Activated T-cell treated with anti-CD3 and anti-CD28 coated beads, Interleukin-2, amount 50 U/mL, for 72 hours (primary cell): ENCODE measurements at places on chromosomes 3 and 15. TPM values are rescaled to one million over a fixed set of nuclear protein-coding genes. Genes with fewer than 3 reads are reported as not detected.

PTPN23 gene
- 24.1 TPM for total RNA-seq

GRCh38 chr3:53994986-53995603, 103.4 kb upstream of the SELENOK start:
- no peak for DNase-seq
- H3K27ac ChIP-seq: no peak overlapping the region
- H3K27me3 ChIP-seq: peaks cover 9% of the 10 kb centered on the region
- no peaks in the 10 kb centered on the region for H3K36me3 ChIP-seq

- no peak overlapping the region for H3K4me3 ChIP-seq
- no peak for DNase-seq
- H3K4me1 ChIP-seq: peaks cover 13% of the 10 kb centered on the region
These were observed 47.0 kb upstream of the GK5 start for GRCh38 chr3:142272200-142272891.

ARNT2 gene
- total RNA-seq: 0.07 TPM

DNA sequence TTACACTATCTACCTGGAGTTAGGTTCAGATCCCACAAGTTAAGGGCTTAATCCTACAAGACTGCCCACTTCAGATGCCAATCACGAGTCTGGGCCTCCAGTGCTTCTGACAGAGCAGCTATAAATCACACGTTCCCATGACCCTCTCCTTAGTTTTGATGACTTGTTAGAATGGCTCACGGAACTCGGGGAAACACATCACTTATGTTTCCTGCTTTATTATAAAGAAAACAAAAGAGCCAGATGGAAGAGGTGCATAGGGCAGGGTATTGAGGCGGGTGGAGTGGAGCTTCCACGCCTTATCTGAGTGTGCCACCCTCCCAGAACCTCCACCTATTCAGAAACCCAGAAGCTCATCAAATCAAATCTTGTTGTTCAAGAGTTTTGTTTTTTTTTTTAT, 170.8 kb downstream of the MOBP start:
- no peak for DNase-seq
- no peaks in the 10 kb centered on the region for H3K36me3 ChIP-seq
- H3K4me3 ChIP-seq: no peak overlapping the region
- peaks cover 17% of the 10 kb centered on the region for H3K27me3 ChIP-seq

IL17RE gene
- 5.5 TPM for total RNA-seq

DNA sequence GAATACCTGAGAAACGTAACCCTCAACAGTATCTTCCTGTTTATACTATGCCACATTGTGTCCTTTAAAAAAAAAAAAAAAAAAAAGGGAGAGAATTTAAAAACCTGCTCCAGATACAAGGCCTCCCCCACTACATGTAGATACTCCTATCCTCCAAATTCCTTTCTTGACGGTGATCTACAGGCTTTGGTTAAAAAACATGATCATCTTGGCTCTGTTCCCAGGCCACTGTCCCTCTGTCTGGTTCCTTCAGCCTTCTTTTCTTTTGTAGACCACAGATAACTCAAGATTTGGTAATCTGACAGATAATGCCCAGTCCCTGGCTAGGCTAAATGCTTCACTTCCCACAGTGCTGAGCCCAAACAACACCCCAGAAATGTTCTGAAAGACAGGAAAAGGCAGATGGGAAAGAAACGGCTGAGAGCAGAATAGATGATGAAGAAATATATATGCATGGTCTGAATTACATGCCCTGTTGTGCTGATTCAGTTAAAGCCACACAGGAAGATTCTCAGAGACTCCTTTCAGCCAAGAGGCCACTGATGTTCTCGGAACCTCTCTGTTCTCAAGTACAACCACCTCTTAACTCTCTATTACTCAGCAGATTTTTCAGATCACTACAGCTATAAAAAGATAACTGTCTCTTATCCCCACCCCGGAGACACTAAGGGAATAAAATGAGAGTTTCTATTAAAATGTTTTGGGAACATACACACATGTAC, 48.3 kb downstream of the NPTN start:
- DNase-seq: no peak
- peaks cover 5% of the 10 kb centered on the region for H3K4me1 ChIP-seq
- H3K4me3 ChIP-seq: peak overlapping the region; percentile 56
- H3K27ac ChIP-seq: peak overlapping the region; percentile 10
- no peaks in the 10 kb centered on the region for H3K27me3 ChIP-seq

XCR1 gene
- not detected for total RNA-seq

FLNB gene
- 56.7 TPM for total RNA-seq

ZNF774 gene
- total RNA-seq: 0.60 TPM

DNA sequence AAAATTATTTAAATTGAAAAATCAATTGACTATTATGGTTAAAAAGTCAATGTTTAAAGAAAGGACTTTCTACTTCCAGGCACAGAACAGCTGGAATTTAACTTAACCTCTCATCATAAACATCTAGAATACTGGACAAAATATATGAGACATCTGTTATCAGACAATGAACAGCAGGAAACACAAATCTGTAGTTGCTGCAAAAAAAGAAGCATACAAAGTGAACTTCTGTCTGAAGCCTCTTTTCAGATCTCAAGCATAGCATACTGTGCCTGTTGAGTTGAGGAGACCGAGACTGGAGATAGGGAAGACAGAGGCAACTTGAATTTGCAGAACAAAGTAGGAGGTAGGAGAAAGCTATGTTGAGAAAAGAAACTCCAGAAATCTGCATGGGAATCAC, 140.0 kb upstream of the CBLB start:
- H3K36me3 ChIP-seq: peaks cover 24% of the 10 kb centered on the region
- H3K27ac ChIP-seq: peak overlapping the region; percentile 85
- H3K4me3 ChIP-seq: no peak overlapping the region

DNA sequence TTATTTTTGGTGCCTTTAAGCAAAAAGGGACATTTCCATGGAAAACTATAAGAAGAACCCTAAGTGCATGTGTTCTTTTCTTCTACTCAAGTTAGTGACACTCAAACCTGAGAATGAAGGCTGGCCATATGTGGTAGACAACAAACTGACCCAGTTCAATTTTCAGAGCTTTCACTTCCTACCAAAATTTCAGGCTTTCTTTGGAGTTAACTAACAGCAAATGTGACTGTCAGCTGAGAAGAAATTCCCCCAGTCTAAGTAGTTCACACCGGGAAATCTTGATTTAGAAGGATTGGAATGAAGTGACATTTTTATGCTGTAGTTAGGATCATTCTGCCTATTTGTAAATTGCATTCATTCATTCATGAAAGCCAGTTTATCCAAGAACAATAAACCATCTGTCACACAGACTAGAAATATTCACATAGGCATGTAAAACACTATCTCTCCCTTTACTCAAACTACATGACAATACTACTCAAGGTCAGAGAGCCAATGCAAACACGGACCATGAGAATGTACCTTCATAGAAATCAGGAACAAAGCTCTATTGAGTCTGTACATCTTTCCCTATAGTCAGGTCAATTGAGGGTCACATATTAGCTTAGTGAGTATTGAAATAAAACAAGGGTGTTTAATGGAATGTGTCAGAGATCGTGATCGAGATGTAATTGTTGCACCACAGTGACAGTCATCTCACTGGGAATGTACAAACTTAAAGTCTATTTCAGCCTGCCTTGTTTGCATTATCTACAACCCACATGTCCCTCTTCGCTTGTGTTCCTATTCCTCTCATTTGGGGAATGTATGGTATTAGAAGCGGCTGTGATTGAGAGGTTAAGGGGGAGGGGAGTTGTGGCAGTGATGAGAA, 113.8 kb upstream of the TGFBR2 start:
- H3K27ac ChIP-seq: no peak overlapping the region
- H3K27me3 ChIP-seq: no peaks in the 10 kb centered on the region
- peaks cover 24% of the 10 kb centered on the region for H3K4me1 ChIP-seq
- no peak overlapping the region for H3K4me3 ChIP-seq
- H3K36me3 ChIP-seq: peaks cover 6% of the 10 kb centered on the region
- no peak for DNase-seq

ADIPOQ gene
- total RNA-seq: not detected

GRCh38 chr15:39501366-39502081, 79.4 kb upstream of the THBS1 start:
- H3K27me3 ChIP-seq: peaks cover 8% of the 10 kb centered on the region
- H3K27ac ChIP-seq: no peak overlapping the region
- DNase-seq: no peak

DNA sequence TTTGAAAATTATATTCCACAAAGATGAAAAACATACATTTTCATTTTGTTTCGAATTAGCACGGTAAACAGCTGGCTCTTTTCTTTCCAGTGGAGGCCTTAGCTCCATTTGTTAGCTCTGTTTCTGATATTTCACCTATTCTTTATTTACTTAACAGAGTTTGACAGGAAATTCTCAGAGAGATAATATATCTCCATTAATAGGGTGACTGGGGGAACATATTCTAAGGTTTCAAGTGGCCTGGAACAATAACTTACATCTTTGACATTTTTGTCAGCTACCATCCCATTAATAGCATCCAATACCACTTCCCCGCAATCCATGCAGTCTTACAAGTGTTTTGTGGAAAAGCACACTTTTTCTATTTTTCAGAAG, 577.6 kb upstream of the MDFIC2 start:
- no peak overlapping the region for H3K4me3 ChIP-seq
- H3K36me3 ChIP-seq: no peaks in the 10 kb centered on the region
- no peaks in the 10 kb centered on the region for H3K4me1 ChIP-seq
- no peak for DNase-seq
- H3K27ac ChIP-seq: no peak overlapping the region

- no peak for DNase-seq
- H3K4me3 ChIP-seq: no peak overlapping the region
- no peaks in the 10 kb centered on the region for H3K4me1 ChIP-seq
- no peaks in the 10 kb centered on the region for H3K36me3 ChIP-seq
These were observed 15.3 kb downstream of the HDAC11 start for GRCh38 chr3:13495351-13495813.
